Central memory CD4-positive, alpha-beta T cell (primary cell): ENCODE measurements at places on chromosomes 3 and 15.

DNA sequence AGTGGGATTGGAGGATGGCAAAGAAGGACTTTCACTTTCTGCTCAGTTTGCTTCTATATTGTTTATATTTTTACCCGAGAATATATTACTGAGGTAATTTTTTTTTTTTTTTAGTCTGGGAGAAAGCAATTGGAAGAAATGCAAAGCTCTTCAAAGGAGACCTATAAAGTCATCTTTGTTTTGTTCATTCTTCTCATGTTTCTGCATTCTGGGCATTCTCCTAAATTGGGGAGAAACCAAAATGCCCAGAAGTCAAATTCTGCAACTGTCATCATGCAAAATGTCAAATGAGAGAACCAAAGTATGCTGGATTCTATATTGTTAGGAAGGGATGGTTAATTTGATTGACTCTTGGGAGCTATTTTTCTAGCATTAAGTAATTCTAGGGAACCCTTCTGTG, 168.3 kb upstream of the TSC22D2 start:
- DNase-seq = no peak

DNA sequence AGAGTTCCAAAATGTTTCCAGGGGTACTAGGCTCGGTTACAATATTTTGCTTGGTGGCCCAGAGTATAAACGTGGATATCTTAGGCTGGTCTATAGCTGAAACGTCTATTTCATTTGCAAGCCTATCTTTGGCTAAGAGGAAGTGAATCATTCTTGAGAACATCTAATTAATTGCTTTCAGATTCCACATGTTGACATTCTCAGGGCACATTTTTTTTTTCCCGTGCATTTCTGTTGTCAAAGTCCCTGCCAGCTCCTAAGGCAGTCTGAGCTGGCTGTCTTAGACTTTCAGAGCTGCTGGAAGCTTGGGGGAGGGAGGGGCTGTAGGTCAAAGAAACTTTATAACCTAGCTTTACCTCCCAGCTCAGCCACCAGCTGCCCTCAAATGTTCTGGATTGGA, 23.2 kb upstream of the LAMP3 start:
- no peak for DNase-seq

DNA sequence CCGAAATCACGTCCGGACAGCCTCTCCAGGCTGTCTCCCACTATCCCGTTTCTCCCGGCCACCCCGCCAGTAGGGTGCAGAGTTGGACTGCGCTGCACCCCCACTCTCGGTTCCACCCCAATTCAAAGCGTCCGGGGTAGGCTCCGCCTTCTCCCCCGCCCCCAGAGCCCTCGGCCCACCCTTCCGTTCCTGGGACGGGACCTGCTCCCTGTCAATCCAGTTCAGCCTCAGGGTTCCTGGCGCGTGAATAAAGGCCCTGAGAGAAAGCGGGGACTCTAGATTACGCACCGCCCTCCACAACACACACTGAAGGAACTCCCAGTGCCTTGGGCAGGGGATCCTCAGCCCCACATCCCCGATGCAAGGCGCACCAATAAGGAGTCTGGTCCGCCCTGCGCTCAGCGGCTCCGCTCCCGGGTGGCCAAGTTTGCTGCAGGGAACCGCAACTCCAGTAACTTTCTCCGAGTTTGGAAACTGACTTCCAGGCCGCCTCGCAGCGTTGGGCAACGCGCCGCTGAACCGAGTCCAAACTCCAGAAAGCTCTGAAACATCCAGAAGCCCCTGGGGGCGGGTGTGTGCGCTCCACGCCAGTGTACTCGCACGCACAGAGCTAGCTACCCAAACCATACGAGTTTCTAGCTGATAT, 1.9 kb downstream of the ADAMTS9 start:
- no peak for DNase-seq

GRCh38 chr15:89329329-89330084, 5.1 kb downstream of the POLG start:
- peak; percentile 23 for DNase-seq

GRCh38 chr3:150216041-150216811, 191.9 kb upstream of the TSC22D2 start:
- no peak for DNase-seq

- no peak for DNase-seq
Observed at GRCh38 chr3:30721314-30721634, 114.9 kb downstream of the TGFBR2 start.

DNA sequence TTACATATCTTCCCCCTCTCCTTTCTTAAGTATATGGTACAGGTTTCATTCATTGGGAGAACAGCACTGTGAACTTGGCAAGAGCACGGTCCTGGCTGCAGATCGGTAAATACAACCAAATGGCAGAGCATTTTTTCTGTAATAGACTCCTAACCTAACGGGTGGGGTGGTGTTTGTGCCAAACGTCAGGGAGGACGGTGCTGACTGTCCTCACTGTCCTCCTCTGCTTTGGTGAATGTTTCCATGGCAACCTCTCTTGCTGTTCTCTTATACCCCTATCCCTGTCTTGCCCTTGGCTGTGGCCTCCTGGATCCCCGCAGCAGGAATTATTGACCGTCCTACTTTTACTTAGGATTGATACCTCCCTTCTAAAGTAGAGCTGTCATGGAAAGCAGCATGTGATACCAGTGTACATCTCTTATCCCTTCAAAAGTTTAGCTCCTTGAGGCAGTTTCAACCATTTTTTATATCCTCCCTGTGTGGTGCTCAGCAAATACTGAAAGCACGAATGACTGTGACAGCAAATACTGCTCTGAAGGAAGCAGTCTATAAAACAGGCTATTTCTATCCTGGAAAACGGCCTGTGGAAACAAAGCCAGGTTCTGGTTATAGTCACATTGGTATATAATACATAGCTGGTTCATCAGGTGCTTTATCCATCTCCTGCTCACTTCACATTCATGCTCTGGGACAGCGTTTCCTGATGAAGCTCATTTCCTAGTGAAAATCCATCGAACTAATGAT, 275.4 kb upstream of the C2CD4B start:
- no peak for DNase-seq

- DNase-seq = no peak
Observed at GRCh38 chr3:113057117-113057516, 66.3 kb downstream of the GTPBP8 start.

- no peak for DNase-seq
Observed at GRCh38 chr3:35635926-35636683, 3.2 kb upstream of the ARPP21 start.
